NCI-H2227 treated with DMSO at 0.1 percent for 48 hours (cell line): ENCODE measurements at places on chromosomes 5 and 9.

- DNase-seq, result no peak
Observed at GRCh38 chr9:101977614-101978210, 239.3 kb upstream of the GRIN3A start.

- DNase-seq, result peak; percentile 30
Observed at GRCh38 chr9:135474915-135475314, 4.7 kb upstream of the PPP1R26 start.

DNA sequence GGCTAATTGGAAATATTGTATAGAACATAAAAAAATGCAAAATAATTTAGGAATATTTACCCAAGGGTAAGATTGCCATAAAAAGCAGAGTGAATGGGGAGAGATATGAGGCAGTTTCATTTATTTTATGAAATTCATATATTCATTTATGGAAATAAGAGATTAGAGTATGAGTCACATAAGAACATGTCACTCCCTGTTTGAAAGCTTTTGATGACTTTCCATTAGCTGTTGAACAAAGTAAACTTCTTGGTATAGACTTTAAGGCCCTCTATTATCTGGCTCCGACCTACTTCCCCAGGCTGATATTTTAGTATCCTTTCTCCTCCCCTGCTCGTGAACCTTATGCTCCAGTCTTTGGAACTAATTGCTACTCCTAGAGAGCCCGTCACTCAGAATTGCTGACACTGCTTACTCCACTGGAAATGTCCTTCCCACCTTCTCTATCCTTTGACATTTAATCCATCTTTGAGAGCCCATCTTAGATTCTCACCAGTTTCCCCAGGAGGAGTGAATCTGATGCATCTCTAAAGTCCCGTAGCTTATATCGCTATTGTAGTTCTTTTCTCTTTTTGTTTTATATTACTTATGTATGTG is 8.9 kb upstream of the ACTBL2 start:
- DNase-seq, result no peak

GRCh38 chr9:79658926-79659325 is 87.2 kb downstream of the TLE4 start:
- DNase-seq, result no peak

GRCh38 chr5:91670563-91670962 is 287.4 kb upstream of the ARRDC3 start:
- DNase-seq, result no peak

GRCh38 chr5:122155546-122155945 is 26.2 kb downstream of the ZNF474 start:
- DNase-seq, result no peak

GRCh38 chr9:135135171-135135928 is 47.9 kb downstream of the OLFM1 start:
- no peak for DNase-seq

- no peak for DNase-seq
Observed at GRCh38 chr9:10387282-10387681, 225.5 kb downstream of the PTPRD start.

- no peak for DNase-seq
Observed at GRCh38 chr5:138890644-138891043, 15.5 kb upstream of the LRRTM2 start.

- no peak for DNase-seq
Observed at GRCh38 chr5:10684303-10685086, 76.5 kb downstream of the DAP start.

DNA sequence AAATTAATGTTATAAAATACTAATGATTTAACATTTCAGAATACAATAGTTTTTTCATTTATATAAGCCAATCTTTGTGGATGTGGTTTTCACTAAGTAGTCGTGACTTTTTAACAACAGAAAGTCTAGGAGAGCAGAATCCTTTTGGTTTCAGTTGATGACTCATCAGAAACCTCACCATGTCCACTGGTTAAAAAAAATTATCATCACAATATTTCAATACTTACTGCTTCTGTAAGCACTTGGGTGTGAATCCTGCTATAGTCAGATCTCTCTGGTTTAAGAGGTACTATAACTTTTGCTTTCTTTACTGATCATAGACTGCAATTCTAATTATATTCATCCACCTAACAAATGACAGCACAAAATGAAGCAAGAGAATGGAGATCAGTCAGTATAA is 77.2 kb downstream of the MRPS30 start:
- no peak for DNase-seq
